Naive B cell (primary cell): ENCODE measurements at places on chromosomes 6 and 20.

DNA sequence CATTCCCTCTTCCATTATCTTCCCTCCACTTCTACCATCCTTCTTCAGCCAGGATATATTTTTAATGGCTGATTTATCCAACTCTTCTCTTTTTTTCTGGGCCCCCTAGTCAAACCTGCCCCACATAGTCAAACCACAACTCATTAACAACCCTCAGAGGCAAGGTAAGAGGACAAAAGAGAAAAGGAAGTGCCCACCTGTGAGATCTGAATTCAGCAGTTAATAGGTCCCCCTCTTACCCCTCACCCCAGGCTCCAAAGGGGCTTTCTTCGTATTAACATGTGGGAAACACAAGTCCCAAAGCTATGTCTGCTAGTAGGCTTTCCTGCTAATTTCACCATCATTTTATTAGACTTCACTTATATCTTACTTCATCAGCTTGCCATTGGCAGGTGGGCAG is 44.1 kb upstream of the TSPYL1 start:
- H3K4me3 ChIP-seq: no peak overlapping the region
- H3K4me1 ChIP-seq: peaks cover 3% of the 10 kb centered on the region
- peaks cover 4% of the 10 kb centered on the region for H3K36me3 ChIP-seq
- no peak for DNase-seq
- no peak overlapping the region for H3K27ac ChIP-seq

DNA sequence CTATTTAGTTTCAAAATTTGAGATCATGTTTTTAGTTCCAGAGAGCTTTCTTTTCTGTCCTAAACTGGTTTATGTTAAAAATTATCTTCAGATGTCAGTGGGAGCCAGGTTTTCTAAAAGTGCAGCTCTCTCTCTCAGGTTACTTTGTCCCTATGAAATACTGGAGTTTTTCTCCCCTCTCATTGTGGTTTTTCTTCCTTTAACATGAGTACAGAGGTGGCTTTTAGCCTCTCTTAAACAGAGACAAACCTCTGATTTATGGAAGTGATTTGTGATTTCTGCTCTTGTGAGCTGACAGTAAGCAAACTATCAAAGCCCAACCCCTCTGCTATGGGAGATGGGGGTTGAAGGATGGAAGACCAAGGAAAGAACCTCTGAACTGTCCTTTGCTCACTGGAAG is 85.7 kb downstream of the LIN28B start:
- no peaks in the 10 kb centered on the region for H3K36me3 ChIP-seq
- no peak overlapping the region for H3K27ac ChIP-seq
- peaks cover 6% of the 10 kb centered on the region for H3K27me3 ChIP-seq
- DNase-seq: no peak
- H3K4me1 ChIP-seq: no peaks in the 10 kb centered on the region

GRCh38 chr20:17377231-17377630 is 150.4 kb downstream of the PCSK2 start:
- H3K27ac ChIP-seq: no peak overlapping the region
- H3K27me3 ChIP-seq: peaks cover 4% of the 10 kb centered on the region
- DNase-seq: no peak

- no peaks in the 10 kb centered on the region for H3K36me3 ChIP-seq
- no peaks in the 10 kb centered on the region for H3K27me3 ChIP-seq
- DNase-seq: no peak
- no peaks in the 10 kb centered on the region for H3K4me1 ChIP-seq
Measured at GRCh38 chr6:76840041-76840745, 623.1 kb downstream of the HTR1B start.

DNA sequence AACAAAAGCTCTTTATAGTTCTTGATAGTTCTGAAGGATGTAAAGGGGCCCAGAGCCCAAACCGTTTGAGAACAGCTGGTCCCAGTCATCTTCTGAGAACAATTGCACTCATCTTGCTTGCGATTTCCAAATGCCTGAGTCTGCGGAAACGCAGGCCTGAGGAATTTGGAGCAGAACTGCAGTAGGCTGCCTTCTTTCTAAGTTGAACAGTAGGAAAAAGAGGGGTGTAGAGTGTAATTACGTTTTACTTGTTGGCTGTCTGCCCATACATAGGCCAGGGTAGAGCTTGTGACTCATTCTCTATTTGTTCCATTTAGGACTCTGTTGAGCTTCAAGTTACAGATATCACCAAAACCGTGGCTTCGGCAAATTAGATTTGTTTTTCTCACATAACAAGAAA is 42.0 kb upstream of the KIF16B start:
- H3K4me3 ChIP-seq: no peak overlapping the region
- peaks cover 9% of the 10 kb centered on the region for H3K36me3 ChIP-seq
- H3K27me3 ChIP-seq: peaks cover 9% of the 10 kb centered on the region

- H3K27me3 ChIP-seq: no peaks in the 10 kb centered on the region
- no peak overlapping the region for H3K4me3 ChIP-seq
- peaks cover 8% of the 10 kb centered on the region for H3K36me3 ChIP-seq
- no peak for DNase-seq
- H3K4me1 ChIP-seq: peaks cover 5% of the 10 kb centered on the region
Measured at GRCh38 chr6:132471787-132472186, 41.1 kb downstream of the STX7 start.

- peak overlapping the region; percentile 36 for H3K27ac ChIP-seq
- H3K36me3 ChIP-seq: no peaks in the 10 kb centered on the region
- peaks cover 21% of the 10 kb centered on the region for H3K4me1 ChIP-seq
- peak; percentile 12 for DNase-seq
- H3K27me3 ChIP-seq: peaks cover 17% of the 10 kb centered on the region
Measured at GRCh38 chr20:17679941-17680835, 1.9 kb downstream of the RRBP1 start.

- no peaks in the 10 kb centered on the region for H3K36me3 ChIP-seq
- no peaks in the 10 kb centered on the region for H3K4me1 ChIP-seq
- no peaks in the 10 kb centered on the region for H3K27me3 ChIP-seq
- no peak for DNase-seq
- no peak overlapping the region for H3K27ac ChIP-seq
- no peak overlapping the region for H3K4me3 ChIP-seq
Measured at GRCh38 chr6:135606392-135606791, 108.9 kb upstream of the AHI1 start.

GRCh38 chr20:38369389-38369788 is 23.1 kb downstream of the LBP start:
- DNase-seq: no peak
- peaks cover 17% of the 10 kb centered on the region for H3K27me3 ChIP-seq
- peaks cover 8% of the 10 kb centered on the region for H3K4me1 ChIP-seq
- H3K27ac ChIP-seq: peak overlapping the region; percentile 0
- no peak overlapping the region for H3K4me3 ChIP-seq
- no peaks in the 10 kb centered on the region for H3K36me3 ChIP-seq

GRCh38 chr20:51372176-51372803 is 170.2 kb downstream of the NFATC2 start:
- no peaks in the 10 kb centered on the region for H3K36me3 ChIP-seq
- DNase-seq: peak; percentile 25
- no peak overlapping the region for H3K4me3 ChIP-seq
- H3K4me1 ChIP-seq: no peaks in the 10 kb centered on the region
- peaks cover 13% of the 10 kb centered on the region for H3K27me3 ChIP-seq
